ENCODE measurements at places on chromosomes 3 and 15.

DNA sequence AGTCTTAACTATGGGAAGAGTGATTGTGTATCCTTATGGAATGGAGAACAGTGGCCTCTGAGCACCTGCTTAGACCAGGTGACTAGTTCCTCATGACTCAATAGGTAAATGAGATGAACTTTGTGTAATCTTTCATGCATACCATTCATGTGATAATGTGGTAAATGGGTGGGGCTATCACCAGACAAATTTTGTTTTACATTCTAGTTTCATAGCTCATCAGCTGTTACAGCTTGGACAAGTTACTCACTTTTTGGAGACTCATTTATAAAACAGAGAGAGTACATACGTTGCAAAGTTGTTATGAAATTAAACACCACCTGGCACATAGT lies 103.7 kb upstream of the TGFBR2 start:
- DNase-seq: no peak

GRCh38 chr15:73935547-73935946 lies 9.3 kb downstream of the LOXL1 start:
- DNase-seq: no peak

DNA sequence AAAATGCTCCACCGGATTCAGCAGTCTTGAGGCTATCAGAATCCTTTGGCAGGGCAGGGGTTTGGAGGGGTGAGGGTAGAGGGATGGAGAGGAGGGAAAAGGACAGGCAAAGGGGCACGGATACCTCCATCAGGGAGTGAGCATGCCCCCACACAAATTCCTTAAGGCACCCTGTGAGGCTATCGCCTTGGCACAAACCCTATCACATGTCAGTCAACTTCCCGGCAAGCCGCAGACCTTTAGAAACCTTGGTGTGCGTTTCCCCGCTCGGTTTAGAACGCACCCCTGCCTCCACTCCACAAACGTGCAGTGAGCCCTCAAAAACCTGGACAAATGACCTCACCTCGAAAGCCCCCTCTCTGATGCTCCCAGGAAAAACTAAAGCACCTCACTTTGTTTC lies 422 bp upstream of the SETMAR start:
- no peak for DNase-seq

DNA sequence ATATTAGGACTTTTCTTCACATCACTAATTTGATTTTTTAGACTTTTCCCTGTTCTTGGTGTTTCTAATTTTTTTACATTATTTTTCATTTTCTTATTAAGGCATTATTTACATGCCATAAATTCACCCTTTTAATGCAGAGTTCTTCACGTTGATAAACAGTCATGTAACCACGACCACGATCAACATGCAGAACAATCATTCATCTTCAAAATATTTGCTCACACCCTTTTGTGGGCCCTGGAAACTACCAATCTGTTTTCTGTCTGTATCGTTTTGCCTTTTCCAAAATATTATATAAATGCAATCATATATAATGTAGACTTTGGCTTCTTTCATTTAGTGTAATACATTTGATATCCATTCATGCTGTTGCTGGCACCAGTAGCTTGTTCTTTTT lies 48.7 kb downstream of the ARRDC4 start:
- no peak for DNase-seq

- no peak for DNase-seq
Observed at GRCh38 chr3:179113903-179114302, 34.3 kb upstream of the PIK3CA start.

DNA sequence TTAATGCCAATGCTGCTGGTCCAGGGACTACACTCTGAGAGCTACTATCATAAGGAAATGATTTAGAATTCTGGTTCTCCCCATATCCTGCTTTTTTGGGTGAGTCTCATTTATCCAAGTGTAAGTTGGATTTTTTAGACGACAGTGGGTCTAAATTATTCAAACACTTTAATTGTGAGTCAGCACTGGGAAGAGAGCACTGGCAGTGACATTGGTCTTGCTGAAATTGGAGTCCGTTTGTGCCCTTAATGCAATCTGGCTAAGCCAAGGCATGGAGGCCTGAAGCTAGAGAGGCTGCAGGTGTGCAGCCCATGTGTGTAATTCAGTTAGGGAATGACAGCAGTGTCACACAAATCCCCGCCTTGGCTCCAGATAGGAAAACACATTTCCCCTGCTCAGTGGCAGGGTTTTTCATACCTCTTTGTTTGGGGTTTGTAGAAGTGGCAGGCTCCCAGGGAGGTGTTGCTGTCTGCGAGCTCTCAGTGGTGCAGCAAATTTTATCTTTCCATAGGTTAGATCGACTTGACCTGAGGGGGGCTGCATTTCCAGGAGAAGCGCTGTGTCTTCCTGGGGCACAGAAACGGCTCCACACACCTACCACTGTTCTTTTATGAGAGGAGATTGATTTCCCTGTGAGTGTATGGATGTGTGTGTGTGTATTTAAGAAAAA lies 197.7 kb downstream of the CD47 start:
- DNase-seq: no peak

- no peak for DNase-seq
Observed at GRCh38 chr15:63971427-63971805, 74.9 kb downstream of the DAPK2 start.

GRCh38 chr3:127017229-127017628 lies 34.3 kb downstream of the PLXNA1 start:
- no peak for DNase-seq

DNA sequence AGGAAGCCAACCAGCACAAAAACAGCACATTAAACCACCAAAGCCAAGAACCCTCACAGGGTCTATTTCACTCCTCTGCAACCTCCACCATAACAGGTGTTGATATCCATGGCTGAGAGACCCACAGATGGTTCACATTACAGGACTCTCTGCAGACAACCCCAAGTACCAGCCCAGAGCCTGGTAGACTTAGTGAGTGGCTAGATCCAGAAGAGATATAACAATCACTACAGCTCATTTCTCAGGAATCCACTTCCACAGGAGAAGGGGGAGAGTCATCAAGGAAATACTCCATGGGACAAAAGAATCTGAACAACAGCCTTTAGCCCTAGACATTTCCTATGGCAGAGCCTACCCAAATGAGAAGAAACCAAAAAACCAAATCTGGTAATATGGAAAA lies 168.1 kb upstream of the CD96 start:
- no peak for DNase-seq

DNA sequence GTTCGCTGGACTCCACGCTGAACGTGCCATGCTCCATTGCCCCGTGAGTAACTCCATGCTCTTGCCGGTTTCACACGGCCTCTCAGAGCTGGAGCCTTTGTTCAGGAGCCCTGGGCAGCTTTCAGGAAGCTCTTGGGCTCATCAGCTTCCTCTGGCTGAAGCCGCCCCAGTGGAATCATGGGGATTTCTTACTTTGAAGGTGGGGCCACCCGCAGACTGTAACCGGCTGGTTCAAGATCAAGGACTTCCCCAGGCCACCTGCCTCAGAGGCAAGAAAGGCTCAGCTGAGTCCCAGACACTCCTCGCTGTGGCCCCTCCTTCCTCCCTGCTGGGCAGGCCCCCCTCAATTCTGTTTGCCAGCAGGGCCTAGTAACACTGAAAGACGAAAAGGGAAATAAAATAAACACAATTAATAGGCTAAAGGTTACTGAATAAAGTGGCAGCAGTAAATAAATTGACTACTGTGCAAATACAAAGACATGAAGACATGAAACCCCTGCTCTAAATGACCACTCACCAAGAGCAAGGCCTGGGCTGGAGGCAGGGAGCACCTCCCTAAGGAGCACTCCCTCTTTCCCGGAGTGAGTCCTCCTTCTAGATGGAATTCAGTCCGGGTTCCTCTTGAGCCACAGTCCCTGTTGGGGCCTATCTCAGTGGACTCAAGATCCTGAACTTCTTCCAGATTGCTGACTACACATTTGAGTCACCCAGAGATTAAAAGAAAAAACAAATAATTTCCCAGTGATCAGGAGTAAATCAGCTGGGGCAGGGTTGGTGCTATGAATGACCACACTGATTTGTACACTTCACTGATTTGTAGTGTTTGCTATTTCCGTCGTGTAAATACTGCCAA lies 51.0 kb downstream of the ZDHHC19 start:
- DNase-seq: peak; percentile 42

DNA sequence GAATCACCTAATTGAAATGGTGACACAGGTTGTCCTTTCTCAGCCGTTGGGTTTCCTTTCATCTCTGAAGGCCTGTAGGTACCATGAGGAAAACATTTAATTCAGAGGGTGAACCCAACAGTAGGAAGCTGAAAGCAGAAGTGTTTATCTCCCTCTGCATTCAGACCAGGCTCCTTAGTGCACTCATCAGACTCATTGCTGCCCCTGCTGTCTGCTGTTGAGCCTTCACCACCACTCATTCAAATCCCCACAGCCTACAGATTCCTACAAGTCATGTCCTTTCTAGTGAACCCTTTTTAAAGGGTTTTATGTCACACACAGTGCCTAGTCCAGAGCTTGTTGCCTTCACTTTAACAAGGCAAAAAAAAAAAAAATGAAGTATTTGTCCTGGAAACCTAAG lies 13.4 kb downstream of the WDR48 start:
- DNase-seq: peak; percentile 6

- DNase-seq: no peak
Observed at GRCh38 chr15:64267331-64267973, 88.5 kb downstream of the CSNK1G1 start.

- no peak for DNase-seq
Observed at GRCh38 chr3:25566358-25566920, 98.3 kb downstream of the TOP2B start.

DNA sequence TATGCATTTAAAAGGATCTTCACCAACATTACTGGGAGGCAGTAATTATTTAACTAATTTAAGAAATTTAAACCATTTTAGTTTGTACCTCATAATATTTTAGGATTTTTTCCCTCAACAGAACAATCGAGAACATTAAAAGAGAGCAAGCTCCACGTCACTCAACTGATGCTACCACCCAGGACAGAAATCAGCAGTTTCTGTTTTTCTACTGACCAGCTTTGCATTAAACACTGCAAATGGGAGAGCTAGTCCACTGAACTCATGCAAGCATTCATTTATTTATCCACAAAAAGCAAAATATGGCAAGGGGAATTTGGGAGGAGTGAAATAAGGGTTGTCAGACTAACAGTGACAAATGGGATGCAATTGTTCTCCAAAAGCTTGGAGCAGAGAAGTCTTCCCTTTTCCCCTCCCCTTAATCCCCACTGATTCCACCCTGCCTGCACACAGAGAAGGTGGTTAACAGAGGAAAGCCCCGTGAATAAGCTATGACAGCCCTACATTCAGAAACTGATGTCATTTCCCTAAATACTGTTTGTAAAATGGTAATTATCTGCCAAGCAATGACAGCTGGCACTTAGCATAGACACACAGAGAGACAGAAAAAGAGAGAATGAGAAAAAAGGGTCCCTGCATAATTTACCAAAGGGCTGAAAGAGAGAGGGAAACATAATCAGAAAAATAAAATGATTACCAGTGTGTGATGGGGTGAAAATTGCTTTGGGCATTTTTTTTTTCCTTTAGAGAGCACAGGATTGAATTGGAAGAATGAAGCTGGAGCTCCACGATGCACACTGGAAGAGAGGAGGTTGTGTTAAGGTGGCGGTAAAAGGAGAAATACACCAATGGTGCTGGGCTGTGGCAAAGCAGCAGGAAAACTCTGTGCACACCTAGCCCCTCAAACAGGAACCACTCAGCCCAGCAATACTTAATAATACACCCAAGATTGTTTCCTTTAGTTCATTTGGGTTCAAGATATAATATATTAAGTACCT lies 777.4 kb downstream of the TUSC7 start:
- no peak for DNase-seq

- no peak for DNase-seq
Observed at GRCh38 chr15:63335543-63336240, 46.0 kb downstream of the CA12 start.

GRCh38 chr3:52191663-52192062 lies 6.3 kb upstream of the ALAS1 start:
- no peak for DNase-seq

- no peak for DNase-seq
Observed at GRCh38 chr3:194083637-194084224, 52.2 kb upstream of the HES1 start.

DNA sequence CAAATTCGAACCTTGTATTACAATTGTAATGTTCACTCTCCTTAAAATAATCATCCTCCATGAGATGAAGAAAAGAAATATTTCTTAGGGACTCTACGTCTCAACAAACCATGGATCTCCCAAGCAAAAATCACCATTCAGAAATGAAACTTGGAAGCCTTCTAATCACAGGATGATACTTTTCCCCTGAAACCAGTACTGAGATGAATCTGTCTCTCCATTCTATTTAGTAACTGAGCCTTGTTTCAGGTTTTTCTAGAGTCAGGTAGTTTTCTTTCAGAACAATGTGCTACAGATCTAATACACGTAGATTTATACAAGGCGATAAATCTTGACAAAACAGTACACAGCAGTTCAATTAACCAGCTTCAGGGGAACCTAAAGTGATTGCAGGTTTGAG lies 660.1 kb upstream of the CBLB start:
- DNase-seq: no peak

GRCh38 chr3:123084192-123084591 lies 17.4 kb downstream of the PDIA5 start:
- no peak for DNase-seq

- no peak for DNase-seq
Observed at GRCh38 chr3:161731968-161732367, 235.4 kb downstream of the OTOL1 start.

GRCh38 chr15:28975766-28976179 lies 90.0 kb downstream of the APBA2 start:
- no peak for DNase-seq

DNA sequence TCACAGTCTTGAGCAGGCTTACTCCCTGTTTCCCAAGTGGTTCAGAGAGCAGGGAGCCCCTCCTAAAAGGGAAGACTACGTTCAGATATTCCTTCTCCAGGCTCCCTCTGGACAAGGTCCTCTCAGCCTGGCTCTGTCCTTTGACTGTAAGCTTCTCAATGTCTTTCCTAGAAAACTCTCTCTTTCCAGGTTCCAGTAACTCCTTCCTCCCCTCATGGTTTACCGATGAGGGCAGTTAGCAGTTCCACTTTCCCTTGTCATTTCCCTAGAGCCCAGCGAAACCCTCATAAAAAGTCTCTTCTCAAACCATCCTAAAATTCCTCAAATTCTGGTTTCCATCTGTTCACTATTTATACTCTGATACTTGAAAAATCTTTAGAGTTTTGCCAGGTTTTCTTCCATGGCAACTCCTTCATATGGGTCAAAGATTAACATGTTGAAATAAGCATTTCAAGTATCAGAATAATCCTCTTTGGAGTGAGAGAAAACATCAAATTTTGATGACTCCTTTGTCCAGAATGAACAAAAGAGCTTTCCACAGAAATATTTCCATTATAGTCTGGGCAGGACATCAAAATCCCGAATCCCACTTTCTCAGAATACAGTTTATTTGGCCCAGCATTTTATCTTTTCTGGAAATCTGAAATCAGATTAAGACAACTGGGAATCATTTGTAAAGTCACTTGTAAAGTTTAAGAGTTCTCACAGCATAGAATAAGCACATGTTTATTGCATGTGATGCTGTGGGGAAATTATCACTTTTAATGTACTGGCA lies 599.4 kb downstream of the UNC13C start:
- DNase-seq: no peak

- DNase-seq: no peak
Observed at GRCh38 chr15:41892621-41893421, 1.0 kb downstream of the SPTBN5 start.

GRCh38 chr3:144403040-144403457 lies 431.4 kb downstream of the DIPK2A start:
- DNase-seq: no peak

GRCh38 chr3:52471371-52472238 lies 16.2 kb downstream of the NISCH start:
- peak; percentile 9 for DNase-seq
